Chondrocyte (in vitro differentiated cells): ENCODE measurements at places on chromosomes 2 and 18. TPM values are rescaled to one million over a fixed set of nuclear protein-coding genes. Genes with fewer than 3 reads are reported as not detected.

GRCh38 chr18:55096263-55096951 lies 137.1 kb upstream of the CCDC68 start:
- DNase-seq: no peak

- DNase-seq: no peak
Observed at GRCh38 chr18:22108674-22109073, 60.7 kb upstream of the GATA6 start.

ASXL3 gene
- 3.4 to 14.5 TPM (median 3.9 TPM) in 3 replicates for total RNA-seq

DNA sequence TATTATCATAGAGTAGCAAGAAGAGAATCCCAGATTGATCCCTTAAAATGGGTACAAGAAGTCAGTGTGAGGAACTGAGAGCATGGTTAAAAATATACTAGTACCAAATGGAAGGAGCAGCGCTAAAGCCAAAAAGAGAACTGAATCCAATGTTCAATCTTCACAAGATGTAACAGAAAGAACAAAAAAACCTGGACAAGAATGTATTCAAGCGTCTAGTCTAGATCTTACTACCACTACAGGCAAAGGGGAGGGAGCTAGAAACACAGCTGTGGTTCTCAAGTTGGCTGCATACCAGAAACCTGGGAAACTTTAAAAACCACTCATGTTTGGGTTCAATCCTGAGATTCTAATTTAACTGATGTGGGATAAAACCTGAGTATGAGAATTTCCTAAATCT lies 57.5 kb downstream of the PIAS2 start:
- DNase-seq: no peak

ZNF519 gene
- total RNA-seq: 2.3 to 6.5 TPM (median 2.9 TPM) in 3 replicates

ELOA2 gene
- not detected in 3 replicates for total RNA-seq

DNA sequence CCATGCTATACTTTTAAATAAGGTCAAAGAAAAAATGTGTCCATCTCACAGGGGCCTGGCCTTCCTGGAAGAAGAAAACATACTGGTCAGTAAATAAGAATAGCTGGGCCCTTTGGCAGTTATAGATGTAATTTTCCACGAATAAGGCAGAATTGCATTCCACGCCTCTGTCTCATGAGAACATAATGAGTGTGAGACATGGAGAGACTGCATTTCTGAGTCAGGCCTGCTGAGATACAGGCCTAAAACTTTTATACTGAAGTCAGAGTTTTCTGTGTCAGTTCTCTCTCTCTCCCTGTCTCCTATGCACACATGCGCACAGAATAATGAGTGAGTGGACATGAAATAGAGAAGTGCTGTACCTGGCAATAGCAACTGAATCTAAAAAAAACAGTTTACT lies 20.4 kb upstream of the IL1R1 start:
- no peak for DNase-seq

- DNase-seq: no peak
Observed at GRCh38 chr2:121519153-121519552, 11.5 kb upstream of the RNU4ATAC start.

WDPCP gene
- 8.2 to 15.9 TPM (median 8.6 TPM) in 3 replicates for total RNA-seq

DCDC2C gene
- total RNA-seq: not detected in 3 replicates

DNA sequence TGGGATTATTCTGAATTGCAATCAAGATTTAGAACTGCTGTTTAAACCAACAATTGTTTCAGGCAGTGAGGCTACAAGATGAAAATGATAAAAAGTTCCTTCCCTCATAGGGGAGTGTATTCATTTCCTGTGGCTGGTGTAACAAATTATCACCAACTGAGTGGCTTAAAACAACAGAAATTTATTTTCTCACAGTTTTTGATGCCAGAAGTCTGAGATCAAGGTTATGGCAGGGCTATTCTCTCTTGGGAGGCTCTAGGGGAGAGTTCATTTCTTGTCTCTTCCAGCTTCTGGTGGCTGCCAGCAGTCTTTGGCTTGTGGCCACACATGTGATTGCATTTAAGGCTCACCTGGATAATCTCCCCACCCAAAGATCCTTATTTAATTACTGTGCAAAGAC lies 290.5 kb upstream of the ZSWIM2 start:
- no peak for DNase-seq

DNA sequence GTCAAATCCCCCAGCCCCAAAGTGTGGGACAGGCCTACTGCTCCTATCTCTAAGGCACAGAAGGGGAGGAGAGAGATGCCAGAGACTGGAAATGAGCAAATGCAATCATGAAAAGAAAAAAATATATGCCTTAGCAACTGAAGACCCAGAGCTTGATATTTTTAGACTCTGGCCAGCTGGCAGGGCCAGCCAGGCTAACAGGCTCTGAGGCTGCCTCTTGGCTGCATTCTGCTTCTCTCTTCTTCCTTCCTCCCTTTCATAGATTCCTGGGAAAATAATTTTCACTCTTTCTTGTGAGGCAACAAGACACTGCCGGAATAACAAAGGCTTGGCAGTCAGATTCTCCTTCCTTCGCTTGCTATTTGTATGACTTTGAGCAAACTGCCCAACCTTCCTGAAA lies 209.1 kb downstream of the RAD51AP2 start:
- DNase-seq: no peak
